GM04503 (cell line): ENCODE measurements at places on chromosomes 11 and 22.

DNA sequence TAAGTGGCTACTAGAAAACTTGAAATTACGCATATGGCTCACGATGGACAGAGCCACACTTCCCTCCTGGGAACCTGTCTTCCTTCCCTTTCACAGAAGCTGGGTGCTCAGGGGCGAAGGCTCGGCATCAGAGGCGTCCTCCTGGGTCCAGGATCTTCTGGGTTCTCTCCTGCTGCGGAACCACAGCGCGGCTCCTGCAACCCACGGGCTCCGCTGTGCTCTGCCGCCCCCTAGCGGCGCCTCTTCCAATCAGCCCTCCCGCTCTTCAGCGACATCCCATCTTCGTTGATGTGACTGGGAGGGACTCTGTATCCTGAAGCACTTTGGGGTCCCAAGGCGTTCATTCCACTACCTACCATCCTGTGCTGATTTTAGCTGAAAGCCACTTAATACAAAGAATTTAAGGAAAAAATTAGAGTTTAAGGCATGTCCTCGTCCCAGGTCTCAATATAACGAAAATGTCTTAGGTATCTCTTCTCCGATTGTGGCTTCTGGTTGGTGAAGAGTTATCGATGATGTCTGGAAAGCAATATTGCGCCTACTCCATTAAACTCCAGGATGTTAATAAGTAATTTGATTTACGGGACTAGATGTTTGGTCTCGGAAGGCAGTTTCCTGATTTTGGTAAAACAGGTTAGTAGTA, 14.8 kb upstream of the RPS3 start:
- no peak for DNase-seq

GRCh38 chr11:65021509-65021908, 5.7 kb upstream of the SNX15 start:
- no peak for DNase-seq

DNA sequence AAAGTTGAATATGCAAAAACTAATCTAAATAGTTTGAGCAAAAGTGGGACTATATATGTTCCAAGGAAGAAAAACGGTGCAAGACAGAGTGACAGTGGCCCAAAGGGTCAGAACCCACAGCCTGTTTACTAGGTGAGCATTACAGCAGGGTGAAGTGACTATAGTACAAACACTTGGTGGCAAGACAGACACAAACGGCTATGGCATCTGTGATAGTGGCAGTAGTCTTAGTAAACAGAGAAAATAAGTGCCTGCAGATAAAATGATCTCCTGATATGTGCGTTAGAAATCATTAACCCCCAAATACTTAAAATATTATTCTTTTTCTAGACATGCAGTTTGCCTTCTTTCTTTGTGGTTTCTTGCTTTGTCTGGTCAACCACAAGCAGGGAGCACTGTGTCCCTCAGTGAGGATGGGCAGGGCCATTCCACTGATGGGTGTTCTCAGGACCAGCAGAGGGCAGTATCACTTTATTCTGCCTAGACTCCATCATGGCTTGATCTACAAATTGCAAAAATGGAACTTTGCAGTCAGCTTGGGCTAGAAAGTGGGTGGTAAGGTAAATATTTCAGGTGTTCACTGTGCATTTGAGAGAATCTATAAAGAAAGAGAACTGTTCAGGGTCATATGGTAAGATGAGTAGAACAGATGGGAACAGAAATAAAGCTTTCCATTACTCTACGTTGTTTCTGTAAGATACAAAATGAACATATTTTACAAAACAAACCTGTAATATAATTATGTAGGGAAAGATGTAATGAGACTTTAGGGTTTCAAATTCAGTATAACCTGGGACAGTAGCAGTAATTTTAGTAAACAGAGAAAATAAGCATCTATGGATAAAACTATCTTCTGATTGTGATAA, 198.2 kb downstream of the SWAP70 start:
- no peak for DNase-seq

- DNase-seq = no peak
These were observed at the start of gene EMID1 for GRCh38 chr22:29205594-29206371. EMID1 (plus strand) TSS chr22:29205896; CDS start chr22:29206039, 143 bp downstream.

DNA sequence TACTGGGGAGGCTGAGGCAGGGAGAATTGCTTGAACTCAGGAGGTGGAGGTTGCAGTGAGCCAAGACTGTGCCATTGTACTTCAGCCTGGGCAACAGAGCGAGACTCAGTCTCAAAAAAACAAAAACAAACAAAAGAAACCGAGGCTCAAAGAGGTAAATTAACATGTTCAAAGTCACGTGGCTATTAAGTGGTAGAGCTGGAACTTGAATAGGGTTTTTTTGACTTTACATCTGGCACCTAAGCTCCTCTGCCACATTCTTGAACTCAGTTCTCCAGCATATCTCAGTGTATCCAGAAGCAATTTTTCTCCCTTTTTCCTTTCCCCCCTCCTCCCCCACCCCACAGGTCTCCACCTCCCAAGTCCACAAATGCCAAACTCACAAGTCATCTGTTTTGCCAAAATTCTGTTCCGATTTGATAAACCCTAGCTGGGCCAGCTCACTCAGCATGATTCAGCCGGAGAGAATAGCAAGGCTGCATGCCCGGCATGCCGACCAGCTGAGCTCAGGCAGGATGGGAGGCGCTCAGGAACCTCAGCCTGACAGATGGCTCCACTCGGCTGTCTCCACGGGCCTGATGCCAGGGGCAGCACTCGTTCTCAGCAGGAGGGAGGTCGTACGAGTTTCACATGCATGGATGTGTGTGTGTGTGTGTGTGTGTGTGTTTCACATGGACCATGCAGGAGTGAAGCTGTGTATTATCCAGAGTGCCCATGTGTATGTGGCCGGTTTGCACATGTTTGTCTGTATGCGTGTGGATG, 63.2 kb upstream of the RRAS2 start:
- peak; percentile 99 for DNase-seq

- DNase-seq = no peak
These were observed 484.7 kb downstream of the INSC start for GRCh38 chr11:15599376-15599775.

- DNase-seq = no peak
These were observed 45.3 kb downstream of the GDPD5 start for GRCh38 chr11:75480185-75481175.

DNA sequence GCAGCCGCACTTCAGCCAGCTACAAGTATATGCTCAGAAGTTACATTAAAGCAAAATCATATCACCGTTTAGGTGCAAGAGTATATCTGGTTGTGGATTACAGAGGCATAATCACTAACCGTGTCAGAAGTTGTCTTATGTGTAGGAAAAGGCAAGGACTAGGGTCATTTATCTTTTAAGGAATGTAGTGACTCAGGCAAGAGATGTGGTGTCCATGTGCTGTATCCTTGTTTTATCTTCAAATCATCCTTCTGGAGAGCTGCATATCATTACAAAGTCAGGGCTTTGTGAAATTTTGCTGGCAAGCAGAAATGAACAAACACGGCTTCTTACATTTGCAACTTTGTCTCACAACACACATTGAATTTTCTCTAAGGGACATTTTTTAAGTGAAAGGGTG, 12.7 kb upstream of the CHORDC1 start:
- DNase-seq = no peak
